ENCODE measurements at places on chromosomes 7 and 10.
A peak's percentile ranks its signal among the peaks of the same experiment; 100 is the strongest.

DNA sequence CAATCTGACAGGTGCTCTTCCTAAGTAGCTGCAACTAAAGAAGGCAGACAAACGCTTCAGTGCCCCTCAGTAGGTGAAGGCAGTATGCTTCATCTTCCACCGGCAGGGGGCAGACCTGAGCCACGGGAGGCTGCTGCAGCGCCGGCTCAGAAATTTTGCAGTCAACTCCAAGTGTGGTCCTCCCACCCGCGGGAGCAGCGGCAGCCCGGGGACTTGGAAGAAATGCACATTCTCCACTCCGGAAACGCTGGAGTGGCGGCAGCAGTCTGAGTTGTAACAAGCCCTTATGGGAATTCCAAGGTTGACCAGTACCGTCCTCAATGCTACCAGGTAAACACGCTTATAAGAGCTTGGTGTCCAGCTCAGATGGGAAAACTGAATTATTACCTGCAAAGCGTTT lies 3.4 kb downstream of the IGFBP3 start:
- peak; percentile 49 for DNase-seq

GRCh38 chr7:31875424-31875823 lies 188.4 kb downstream of the PPP1R17 start:
- no peak for DNase-seq

DNA sequence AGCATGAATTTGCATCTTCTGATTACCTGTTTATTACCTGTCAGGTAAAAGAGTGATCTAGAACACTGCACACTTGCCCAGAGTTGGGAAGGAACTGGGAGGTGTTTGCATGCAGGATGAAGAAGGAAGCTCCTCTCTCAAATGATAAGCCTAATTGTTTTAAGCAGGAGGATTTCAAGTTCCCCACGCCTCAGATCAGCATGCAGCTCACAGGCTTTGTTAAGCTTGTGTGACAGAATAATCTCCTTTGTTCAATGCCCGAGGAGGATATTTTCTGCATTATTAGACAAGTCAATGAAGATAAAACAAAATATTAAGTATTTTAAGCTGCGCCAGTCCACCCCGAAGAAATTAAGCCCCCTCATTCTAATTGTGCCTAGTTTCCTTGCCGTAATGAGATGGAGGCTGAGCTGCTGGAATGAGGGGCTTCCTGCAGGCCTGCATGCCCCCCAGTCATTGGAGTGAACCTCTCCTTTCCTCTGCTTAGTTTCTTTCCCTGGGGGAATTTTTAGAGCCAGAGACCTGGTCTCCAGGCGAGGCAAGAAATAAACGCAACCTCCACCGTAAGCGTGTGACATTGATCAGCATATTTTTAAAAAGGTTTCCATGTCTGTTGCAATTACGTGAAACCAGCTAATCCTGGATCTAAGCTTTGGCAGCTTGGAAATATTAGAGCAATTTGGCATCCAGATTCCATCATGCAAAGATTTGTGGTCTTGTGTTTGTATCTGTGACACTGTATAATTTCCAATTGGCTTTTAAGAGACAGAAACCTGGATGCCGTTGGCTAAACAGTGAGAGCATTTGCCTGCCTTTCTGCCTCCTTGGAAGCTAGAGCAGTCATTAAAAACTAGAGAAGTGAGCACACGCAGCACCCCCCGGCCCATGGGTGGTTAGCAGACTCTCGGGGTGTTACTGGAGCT lies 376.0 kb downstream of the GALNT17 start:
- no peak for DNase-seq

DNA sequence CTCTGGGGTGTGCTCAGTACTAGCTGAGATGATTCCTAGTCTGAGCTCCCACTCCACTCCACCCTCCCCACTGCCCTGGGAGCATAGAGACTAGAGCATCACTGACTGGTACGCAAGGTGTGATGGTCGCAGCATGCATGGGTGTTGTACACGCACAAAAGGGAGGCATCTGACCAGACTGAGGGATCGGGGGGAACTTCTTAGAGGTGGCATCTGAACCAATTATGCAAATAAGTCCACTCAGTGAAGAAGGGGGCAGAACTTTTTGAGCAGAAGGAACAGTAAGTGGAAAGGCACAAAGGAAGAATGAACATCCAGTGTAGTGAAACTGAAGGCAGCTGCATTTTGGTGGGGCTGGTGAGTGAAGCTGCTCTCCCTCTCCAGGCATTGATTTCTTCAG lies 25.5 kb downstream of the PDSS1 start:
- DNase-seq, result no peak

- DNase-seq, result no peak
Observed at GRCh38 chr10:25896421-25896820, 37.6 kb upstream of the MYO3A start.

- DNase-seq, result no peak
Observed at GRCh38 chr7:116395141-116395791, 104.3 kb upstream of the CAV2 start.

- no peak for DNase-seq
Observed at GRCh38 chr10:127441350-127442219, 107.5 kb upstream of the NPS start.

- no peak for DNase-seq
Observed at GRCh38 chr10:97321032-97321803, 2.1 kb downstream of the FRAT1 start.

All from activated effector memory CD4-positive, alpha-beta T cell treated with Interleukin-2 at 50 U/mL for 16 hours (primary cell).